ENCODE measurements at places on chromosomes 16 and 17. TPM values are rescaled to one million over a fixed set of nuclear protein-coding genes. Genes with fewer than 3 reads are reported as not detected.

Gene MYO15A
- polyA plus RNA-seq = 0.73 TPM

Gene KRT39
- polyA plus RNA-seq = 2.9 TPM

Gene USP31
- polyA plus RNA-seq = 7.5 TPM

Gene KRT34
- 0.12 TPM for polyA plus RNA-seq

Gene TEX14
- polyA plus RNA-seq = 5.2 TPM

Gene DOC2B
- 6.1 TPM for polyA plus RNA-seq

Gene KRTAP4-1
- polyA plus RNA-seq = not detected

Gene SETD6
- polyA plus RNA-seq = 14.9 TPM

Gene C17orf78
- polyA plus RNA-seq = not detected

DNA sequence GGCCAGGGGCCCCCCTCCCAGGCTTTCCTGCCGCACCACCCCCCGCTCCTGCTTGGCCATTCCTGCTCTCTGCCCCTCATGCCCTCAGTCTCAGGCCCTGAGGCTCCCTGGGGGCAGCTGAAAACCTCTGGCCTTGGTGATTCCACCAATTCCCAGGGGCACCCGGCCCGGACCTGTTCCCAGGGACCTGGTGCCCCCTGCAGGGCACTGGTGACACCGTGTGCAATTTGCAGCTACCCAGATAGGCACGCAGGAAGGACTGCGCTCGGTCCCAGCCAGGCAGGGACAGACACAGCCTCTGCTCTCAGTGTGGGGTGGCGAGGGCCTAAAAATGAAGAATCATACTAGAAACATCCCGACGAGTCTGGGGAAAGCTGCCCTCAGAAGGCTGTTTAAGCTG lies 13.4 kb downstream of the WFDC1 start:
- peak; percentile 29 for DNase-seq

- DNase-seq = no peak
These were observed 30.2 kb upstream of the PHLPP2 start for GRCh38 chr16:71754652-71755051.

DNA sequence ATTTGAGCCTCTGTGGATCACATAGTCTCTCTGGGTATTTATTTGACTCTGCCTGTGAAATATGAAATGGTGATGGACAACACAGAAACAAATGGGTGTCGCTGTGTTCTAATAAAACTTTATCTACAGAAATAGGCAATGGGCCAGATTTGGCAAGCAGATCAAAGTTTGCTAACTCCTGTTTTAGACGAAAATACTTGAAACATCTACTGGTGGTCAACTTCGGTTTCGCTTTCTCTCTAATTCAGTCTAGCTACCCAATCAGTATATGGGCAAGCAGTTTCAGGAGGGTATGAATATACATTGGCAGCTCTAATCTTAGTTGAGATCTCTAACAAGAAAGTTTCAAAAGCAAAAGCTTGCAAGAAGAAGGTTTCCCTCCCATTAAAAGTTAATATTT lies 60.1 kb upstream of the DYNLRB2 start:
- DNase-seq = no peak

DNA sequence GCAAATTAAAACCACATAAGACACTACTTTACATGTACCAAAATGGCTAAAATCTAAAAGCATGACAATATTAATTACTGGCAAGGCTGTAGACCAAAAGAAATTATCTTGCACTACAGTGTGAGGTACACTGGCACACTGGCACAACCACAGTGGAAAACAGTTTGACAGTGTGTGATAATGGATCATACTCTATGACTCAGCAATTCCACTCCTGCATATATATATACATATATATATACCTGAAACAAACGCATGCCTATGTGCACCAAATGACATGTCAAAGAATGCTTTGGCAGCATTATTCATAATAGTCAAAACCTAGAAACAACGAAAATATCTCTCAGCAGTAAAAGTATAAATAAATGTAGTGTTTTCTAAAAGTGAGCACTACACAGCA lies 4.6 kb upstream of the DYNLRB2 start:
- DNase-seq = no peak

DNA sequence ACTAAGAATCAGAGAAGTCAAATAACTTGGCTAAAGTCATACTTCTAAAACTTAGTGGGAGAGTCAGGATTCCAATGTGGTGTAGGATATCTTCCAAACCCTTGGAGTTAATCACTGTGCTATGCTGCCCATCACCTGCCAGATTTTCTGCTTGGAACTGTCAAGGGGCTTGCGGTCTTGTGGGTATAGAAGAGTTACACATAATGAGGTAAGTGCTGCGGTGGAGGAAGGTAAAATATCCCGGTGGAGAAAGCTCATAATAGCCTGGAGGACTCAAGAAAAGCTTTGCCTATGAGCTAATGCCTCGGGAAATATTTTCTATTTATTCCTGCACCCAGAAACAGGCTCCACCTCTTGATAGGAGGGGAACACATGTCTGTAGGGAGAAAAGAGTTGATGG lies 195.6 kb downstream of the UTP18 start:
- no peak for DNase-seq

- DNase-seq = no peak
These were observed 340.3 kb upstream of the CDH5 start for GRCh38 chr16:66026211-66026610.

GRCh38 chr17:62064029-62064790 lies 868 bp downstream of the MED13 start:
- DNase-seq = peak; percentile 31

- DNase-seq = peak; percentile 36
These were observed 12.1 kb downstream of the ZZEF1 start for GRCh38 chr17:4130715-4131114.

GRCh38 chr17:2396192-2396567 lies 4.7 kb downstream of the MNT start:
- no peak for DNase-seq

DNA sequence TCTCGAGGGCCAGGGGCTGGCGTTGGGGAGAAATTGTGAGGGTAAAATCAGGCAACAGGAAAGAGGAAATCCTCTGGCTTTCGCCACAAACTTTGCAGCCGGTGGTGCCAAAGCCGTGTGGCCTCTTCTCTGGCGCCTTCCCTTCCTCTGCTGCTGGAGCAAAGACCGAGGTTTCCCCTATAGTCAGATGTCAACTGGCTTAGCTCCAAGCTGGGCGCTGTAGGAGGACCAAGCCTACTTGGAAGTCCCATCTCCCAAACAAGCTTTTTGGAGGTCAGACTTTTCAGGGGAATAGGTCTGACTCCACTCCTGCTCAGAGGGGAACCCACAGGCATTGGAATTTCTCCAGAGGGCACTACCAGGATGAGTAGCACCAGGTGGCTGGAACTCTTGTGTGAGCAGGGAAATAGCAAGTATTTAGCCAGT lies 5.0 kb downstream of the IGFBP4 start:
- DNase-seq = no peak

DNA sequence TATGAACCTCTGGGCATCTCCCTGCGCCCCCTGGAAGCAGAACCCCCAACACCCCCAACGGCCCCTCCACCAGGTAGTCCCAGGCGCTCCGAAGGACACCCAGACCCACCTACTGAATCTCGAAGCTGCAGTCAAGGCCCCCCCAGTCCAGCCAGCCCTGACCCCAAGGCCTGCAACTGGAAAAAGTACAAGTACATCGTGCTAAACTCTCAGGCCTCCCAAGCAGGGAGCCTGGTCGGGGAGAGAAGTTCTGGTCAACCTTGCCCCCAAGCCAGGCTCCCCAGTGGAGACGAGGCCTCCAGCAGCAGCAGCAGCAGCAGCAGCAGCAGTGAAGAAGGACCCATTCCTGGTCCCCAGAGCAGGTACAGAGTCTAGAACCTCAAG lies 1.5 kb downstream of the BCL6B start:
- DNase-seq = no peak

GRCh38 chr16:3744018-3744417 lies 26.7 kb upstream of the TRAP1 start:
- DNase-seq = no peak

- no peak for DNase-seq
These were observed 18.4 kb downstream of the BAIAP2 start for GRCh38 chr17:81053041-81053970.

- no peak for DNase-seq
These were observed 436 bp upstream of the BRIP1 start for GRCh38 chr17:61863801-61864126.

GRCh38 chr17:28951991-28952975 lies 965 bp upstream of the PHF12 start:
- peak; percentile 98 for DNase-seq

GRCh38 chr17:63165400-63165799 lies 199.4 kb downstream of the TANC2 start:
- no peak for DNase-seq

GRCh38 chr17:77374170-77374936 lies 233.6 kb downstream of the SEC14L1 start:
- peak; percentile 82 for DNase-seq

GRCh38 chr17:80668375-80669148 lies 123.9 kb downstream of the RPTOR start:
- no peak for DNase-seq

DNA sequence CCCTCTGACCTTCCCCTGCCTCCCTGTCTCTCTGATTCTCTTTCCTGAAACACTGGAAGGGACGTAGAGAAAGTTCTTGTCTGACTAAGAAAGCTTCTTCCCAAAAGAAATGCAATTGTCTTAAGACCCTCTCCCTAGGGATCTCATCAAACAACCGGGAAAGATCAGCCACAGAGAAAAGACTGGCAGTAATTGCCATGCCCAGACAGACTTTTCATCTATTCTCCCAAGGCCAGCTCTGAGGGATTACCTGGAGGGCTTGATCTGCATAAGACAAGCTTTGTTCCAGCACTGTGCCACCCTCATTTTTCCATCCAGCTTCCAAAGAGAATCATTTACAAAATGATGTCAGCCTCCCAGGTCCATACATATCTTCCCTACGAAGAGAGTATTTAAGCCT lies 38.8 kb upstream of the HS3ST3A1 start:
- DNase-seq = no peak

All from muscle of back (tissue), 13 donors.